ENCODE measurements at places on chromosomes 12 and 14. TPM values are rescaled to one million over a fixed set of nuclear protein-coding genes. Genes with fewer than 3 reads are reported as not detected.

Gene IQSEC3
- total RNA-seq, result 0.28 TPM

Gene MMP19
- total RNA-seq, result 2.5 TPM

Gene TMEM52B
- total RNA-seq, result under 0.01 TPM

Gene IGFBP6
- total RNA-seq, result 1,794 TPM

Gene ZNF10
- 6.9 TPM for total RNA-seq

Gene NEDD8
- total RNA-seq, result 142 TPM

Gene DPF3
- total RNA-seq, result 6.1 TPM

Gene MGP
- 47.7 TPM for total RNA-seq

Gene FOXM1
- 0.28 TPM for total RNA-seq

Gene SLC38A4
- 0.28 TPM for total RNA-seq

Data from regular cardiac myocyte (primary cell).